ENCODE measurements at places on chromosomes 16 and 17.

- DNase-seq = peak; percentile 76
Measured at GRCh38 chr17:81917565-81918332, at the start of gene SIRT7. TSS of gene SIRT7 (minus strand) at chr17:81918176. CDS start at chr17:81918131, 45 bp downstream.

DNA sequence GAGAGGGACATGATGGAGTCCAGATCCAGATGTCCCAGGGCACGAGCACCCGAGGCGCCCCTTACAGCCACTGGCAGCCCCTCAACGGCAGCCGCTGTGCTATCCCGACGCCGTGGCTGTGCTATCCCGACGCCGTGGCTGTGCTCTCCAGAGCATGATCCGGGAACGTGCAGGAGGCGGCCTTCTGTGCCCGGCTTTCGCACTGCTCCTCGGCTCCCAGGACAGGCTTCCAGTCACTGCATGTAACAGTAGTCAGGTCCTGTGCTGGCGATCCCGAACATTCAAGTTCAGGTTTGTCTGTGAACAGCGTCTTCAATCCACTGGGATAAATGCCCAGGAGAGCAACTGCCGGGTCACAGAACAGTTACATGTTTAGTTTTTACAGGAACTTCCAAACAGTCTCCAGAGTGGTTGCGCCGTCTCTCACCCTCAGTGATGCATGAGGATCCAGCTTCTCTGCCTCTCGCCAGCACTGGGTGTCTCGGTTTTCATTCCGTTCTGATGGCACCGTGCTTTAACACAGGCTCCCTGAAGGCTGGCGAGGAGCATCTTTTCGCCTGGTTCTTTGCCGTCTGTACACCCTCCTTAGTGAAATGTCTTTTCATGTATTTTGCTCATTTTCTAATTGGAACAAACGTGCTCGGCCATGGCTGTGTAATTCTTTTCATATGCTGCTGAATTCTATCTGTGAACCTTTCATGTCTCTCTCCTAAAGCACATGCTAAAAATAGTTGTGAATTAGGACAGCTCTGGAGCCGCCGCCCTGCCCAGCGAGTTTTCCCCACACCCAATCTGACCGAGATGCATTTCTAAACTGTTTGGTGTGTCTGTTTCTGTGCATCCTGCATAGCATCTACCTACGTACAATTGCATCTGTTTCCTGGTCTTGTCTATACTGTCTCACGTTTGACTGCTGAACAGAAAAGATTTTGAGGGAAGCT, 72.6 kb upstream of the METRNL start:
- no peak for DNase-seq

DNA sequence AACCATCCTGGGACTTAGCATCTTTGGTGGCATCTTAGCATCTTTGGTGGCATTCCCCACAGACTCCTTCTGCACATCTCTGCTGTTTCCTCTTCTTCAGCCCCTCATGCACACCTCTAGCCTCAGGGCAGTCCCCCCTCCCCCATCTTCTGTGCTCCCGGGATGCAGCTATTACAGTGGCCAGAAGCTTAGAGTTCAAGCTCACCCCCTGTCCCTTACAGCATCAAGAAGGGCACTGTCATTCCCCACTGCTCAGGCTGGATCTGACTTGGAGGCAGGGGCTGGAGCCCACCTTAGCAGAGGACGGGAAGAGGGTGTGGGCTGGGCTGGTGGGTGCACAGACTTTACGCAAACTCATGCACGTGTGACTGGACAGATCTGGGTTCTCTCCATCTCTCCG, 650 bp downstream of the EPN3 start:
- DNase-seq = no peak

DNA sequence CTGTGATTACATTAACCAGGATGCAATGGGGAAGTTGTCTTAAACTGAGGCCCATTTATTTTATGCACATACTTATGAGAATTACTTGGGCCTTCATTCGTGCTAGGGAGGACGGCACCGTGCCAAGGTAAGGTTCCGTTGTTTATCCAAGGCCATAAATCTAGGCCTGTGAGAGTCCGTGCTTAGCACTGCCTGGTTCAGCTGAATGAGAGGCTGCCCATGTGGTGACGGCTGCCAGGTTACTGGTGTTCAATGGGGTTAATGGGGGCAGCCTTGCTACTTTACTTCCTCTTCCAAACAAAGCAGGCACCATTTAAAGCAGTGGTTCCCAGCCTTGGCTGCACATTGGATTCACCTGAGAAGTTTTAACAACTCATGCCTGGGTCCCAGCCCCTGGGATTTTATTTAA, 135.1 kb upstream of the NOL11 start:
- no peak for DNase-seq

DNA sequence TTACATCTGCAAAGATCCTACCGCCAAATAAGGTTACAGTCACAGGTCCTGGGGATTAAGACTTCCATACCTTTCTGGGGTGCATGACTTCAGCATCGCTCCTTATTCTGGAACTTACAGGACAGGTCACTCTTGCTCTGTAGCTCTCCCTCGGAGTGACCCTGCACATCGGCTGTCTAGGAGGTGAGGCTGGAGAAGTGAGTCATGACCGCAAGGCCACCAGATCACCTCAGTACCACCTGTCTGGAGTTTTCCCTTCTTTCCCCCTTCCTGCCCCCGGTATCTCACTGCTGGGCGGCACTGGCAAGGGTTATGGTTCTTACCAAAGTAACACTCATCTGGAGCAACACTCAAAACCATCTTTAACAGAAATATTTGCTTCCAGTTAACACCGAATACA, 374.8 kb downstream of the SLC39A11 start:
- no peak for DNase-seq

Measured in activated T-helper 2 cell treated with anti-CD3 and anti-CD28 coated beads, Interferon-gamma antibody, Interleukin-2, Interleukin-4, amounts not matched to agents 10 μg/mL and 5 μg/mL and 100 μg/mL, durations not matched to agents 14 hours and 24 hours and 36 hours (primary cell).